ENCODE measurements at places on chromosomes 2 and 18.
A peak's percentile ranks its signal among the peaks of the same experiment; 100 is the strongest.

DNA sequence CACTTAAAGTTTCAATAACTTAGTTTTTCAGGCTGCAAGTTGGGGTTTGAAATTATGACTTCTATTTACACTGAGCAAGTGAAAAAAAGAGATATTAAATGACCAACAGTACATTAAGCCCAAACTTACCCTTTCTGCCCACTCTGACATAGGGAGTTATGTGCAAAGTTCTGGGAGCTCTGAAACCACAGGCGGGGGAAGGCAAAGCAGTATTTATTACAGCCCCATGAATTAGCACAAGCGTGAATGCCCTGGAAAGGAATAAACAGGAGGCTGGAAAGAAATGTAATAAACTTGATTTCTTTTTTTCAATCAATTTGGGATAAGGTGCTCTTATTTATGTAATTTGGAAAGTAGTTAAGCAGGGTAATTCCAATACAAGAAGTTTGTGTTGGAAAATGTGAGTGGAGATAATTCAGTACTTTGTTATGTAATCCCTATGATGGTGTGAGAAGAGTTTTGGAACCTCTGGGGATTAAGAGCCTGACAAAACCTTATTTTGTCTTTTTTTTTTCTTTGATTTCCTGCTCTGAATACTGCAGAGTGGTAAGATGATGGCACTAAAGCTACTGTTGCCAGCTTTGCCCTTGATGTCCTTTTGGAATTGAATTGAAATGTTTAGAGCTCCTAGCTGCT lies 351.5 kb downstream of the ARHGAP15 start:
- no peak for DNase-seq

DNA sequence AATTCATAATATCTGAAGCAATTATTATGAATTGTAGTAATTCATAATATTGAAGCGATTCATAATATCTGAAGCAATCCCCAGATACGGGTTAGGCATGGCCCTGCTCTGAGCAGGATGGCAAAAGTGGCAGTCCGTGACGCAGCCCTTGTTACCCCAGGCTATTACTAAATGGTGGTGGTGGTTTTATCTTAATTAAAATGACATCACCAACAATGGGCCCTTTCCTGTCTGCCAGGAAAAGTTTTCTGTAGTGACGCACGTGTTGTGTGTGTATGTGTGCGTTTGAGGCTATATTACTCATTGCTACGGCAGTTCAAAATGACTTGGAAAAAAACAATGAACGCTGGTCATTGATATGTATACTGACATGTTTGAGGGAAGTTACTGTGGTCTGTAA lies 10.6 kb upstream of the MOCOS start:
- DNase-seq = peak; percentile 84

- DNase-seq = peak; percentile 58
Measured at GRCh38 chr2:176638167-176639015, 369.1 kb downstream of the MTX2 start.

GRCh38 chr2:230669386-230669950 lies 43.2 kb upstream of the CAB39 start:
- DNase-seq = no peak

DNA sequence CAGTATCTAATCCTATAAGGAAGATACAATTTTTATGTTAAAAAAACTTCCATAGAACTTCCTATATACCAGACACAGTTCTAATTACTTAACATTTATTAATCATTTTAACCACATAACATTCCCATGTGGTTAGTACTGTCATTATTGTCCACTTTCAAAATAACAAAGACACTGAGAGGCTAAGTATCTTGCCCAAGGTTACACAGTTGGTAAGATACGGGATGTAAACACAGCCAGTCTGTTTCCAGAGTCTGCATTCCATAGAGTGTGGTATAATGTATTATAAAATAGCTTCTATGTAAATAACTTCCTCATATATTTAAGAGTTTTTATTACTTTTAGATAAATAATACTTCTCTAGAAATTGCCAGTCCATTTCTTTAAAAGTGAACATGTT lies 383.3 kb upstream of the ETAA1 start:
- DNase-seq = no peak

GRCh38 chr2:49643149-49643548 lies 488.8 kb upstream of the FSHR start:
- DNase-seq = no peak

- no peak for DNase-seq
Measured at GRCh38 chr2:219477815-219478214, 20.9 kb upstream of the GMPPA start.

DNA sequence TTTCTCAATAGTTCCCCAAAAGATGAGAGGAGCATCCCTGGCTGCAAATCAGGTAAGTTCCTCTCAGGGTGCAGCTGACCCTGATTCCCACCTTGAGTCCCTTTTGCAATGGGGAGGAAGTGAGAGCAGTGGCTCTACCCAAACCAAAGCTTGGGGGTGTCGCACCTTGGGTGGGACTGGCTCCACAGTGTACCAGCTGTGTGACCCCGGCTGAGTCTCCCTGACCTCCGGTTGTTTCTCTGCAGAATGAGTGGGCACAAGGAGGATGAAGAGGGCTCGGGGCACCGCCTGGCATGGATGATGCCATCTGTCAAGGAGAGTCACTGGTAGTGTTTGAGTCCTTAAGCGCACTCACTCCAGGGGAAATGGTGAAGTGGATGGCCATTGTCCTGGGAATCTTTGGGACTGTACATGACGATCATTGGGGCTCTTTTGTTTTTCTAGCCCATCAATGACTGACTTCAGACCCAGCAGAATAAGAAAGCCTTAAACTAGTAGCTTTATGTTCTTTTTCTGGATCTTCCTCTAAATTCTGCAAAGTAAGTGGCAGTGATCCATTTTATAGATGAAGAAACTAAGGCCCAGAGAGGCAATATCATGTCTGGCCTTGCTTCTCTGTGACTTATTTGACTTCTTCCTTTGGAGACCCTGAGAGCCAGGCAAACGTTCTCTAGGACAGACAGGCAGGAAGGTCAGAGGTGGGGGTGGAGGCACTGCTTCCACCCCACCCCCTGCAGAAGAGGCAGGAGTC lies 106.3 kb upstream of the ST3GAL5 start:
- no peak for DNase-seq

DNA sequence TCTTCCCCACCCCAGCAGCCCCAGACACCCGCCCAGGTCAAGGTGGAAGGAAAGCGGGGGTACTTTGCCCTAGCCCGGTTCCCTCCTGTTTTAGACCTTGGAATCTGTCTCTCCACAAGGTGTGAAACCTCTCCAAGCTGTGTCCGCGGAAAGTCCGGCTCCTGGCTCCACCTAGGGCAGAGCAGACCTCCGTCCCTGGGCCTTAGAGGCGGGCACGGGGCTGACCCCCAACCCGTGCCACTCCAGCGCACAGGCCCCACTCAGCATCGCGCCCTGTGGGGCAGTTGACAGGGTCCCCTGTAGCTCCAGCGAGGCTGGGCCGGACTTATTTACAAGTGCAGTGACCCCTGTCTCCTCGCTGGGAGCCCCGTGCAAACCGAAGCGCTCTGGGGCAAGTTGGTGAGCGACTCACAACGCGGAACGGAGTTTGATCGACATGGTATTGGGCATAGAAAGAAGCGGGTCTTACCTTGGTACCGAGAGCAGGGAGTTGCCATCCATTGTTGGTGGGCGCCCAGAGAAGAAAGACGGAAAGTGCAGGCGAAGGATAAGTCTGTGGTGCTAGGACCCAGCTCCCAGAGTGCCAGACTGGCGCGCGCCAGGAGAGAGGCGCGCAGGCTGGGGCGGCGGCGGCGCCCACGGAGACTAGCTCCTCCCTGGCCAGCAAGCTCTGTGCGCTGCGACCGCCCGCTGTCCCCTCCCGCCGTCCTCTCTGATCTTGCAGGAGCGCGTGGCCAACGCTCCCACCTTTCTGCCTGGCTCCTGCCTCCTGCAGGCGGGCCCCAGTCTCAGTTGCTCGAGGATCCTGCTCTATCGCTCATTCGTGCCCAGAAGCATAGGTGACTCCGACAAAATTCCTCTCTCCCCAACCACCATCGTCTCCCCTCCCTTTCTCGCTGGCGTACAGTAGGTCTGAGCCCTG lies at the start of gene SPHKAP:
Gene SPHKAP (minus strand): TSS at position 590 of the 922 bp plus-strand sequence. CDS start 89 bp downstream, at position 501.
- DNase-seq = no peak

DNA sequence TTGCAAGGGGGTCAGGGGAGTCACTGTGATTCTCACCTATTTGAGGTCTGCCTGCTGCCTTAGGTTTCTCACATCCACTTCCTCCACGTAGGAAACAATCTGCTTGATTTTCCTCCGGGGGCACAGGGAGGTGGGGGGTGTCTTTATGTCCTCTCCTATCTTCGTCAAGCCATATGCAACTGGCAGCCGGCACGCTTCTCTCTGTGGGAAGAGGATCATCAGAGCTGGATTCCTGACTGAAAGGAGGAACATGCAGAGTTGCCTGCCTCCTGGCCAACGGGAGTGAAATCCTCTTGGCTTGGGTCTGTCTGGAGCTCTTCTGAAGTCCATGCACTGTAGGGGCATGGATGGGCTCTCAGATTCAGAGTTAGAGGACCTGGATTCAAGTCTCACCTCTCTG lies 43.1 kb upstream of the ACVR1 start:
- DNase-seq = no peak

Measured in fibroblast of the aortic adventitia (primary cell).